ENCODE measurements at places on chromosomes 2 and 18.

DNA sequence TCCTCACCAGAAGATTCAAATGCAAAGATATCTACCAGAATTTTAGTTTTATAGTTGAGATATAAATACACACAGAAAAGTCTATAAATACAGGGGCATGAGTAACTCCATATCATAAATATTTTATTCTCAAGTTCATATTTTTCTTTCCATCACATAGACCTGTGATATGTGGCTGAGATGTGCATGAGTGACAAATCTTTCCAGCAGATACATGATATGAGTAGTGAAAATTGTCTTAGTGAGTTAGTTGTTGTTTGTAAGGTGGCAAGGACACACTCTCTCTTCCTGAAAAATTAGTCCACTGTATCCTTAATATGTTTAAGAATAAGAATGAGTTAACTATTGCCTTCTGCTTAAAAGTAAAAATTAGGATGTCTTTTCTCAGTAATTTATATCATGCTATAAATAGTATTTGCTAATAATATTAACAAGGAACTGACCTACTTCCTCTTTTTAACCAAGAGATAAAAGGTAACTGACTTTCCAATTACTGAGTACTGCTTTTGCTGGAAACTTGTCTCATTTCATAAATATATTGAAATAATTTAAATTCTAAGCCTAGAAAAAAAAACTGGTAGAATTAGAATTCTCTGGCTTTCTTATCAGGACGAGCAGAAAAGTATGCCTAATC lies 85.2 kb upstream of the SESTD1 start:
- no peak for DNase-seq

GRCh38 chr2:149446748-149447147 lies 116.4 kb downstream of the LYPD6 start:
- no peak for DNase-seq

DNA sequence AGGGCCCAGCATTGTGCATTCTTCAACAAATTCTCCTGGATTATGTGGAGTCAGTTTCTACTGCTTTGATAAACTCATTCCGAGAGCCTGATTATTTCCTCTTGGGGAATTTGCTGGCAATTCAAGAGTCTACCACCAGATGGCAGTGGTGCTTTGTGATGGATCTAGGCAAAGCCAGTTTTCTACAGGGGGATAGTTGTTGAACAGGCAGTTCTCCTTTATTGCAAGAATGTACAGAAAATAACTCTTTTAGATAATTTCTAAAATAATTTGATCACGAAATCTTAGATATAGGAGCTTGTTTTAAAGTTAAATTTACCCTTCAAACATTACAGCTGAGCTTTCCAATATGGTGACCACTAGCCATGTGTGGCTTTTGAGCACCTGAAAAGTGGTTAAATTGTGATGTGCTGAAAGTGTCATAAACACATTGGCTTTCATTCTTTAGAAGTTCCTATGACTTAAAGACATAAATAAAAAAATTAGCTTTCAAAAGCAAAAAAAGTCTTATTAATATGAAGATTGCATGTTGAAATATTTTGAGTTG lies 66.7 kb upstream of the HAAO start:
- DNase-seq, result no peak

DNA sequence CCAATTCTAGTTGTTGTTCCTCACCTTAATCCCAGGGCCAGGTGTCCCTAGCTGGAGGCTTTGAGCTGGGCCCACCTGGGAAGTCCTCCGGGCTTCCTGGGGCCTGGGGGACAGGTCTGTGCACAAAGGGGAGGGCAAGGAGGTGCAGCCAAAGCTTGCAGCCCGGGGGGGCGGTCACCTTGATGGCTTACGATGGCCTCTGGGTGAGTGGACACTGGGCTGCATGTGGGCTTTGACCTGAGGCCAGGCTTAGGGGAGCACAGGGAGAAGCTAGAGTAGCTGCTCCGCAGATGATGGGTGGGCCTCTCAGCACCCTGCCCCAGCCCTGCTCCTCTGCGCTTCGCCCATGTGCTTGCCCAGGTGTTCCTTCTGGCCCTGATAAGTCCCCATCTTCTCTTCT lies 41.8 kb upstream of the HAAO start:
- DNase-seq, result no peak

DNA sequence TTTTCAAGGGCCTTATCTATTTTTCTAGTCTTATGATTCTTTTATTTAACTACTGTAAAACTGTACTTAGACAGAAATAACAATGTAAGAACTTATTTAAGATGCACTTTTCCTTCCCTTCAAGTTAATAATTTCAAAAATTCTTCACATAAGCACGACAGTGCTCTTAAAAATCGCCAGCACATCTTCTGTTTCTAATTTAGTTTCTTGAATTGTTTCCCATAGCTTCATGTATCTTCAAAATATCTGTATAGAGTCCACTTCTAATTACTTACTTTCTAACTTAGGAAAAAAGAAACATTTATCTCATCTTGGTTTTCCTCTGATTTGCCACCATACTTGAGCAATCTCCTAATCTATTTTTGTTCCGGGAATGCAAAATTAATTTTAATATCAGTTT lies 196.1 kb downstream of the BABAM2 start:
- no peak for DNase-seq

GRCh38 chr18:36128530-36128870 lies 640 bp downstream of the SLC39A6 start:
- no peak for DNase-seq

DNA sequence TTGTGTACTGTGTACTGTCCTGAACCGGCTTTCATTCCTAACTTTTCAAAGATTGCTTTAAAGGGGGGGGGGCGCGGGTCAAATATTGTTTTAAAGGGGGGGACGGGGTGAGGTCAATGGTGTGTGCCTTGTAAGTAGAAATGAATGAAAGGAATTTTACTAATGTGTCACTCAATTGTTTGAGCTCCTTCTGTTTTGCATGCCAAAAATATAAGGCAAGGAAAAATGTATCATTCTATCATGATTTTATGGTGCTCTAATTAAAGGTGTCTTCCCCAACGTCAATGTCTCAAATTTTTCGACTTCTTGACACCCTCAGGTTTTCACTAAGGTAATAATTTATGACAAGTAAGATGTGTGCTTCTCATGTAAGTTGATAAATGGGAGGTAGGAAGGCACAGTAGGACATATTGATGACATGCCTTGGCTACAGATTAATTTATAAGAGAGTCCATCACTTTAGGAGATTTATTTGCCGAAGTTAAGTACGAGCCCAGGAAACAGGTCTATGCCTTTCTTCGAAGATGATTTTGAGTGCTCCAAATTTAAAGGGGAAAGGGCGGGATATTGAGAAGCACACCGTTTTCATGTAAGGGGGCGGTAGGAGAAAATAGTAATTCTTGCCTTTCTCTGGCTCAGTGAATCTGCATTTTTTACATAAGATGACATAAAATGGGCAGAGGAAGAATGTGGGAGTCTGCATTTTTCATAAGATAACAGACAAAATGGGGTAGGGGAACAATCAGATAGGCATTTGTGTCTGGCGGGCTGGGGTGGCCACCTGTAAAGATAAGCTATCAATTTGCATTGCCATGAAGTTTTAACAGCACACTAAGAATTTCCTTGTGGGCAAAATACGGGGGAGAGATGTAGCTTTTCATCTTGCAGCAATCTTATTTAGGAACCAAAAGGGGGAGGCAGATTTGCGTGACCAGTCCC lies 1.2 kb upstream of the TRAPPC8 start:
- DNase-seq, result no peak
